ENCODE measurements at places on chromosomes 7 and 10.

- no peak for DNase-seq
Measured at GRCh38 chr10:31095677-31096560, 64.3 kb upstream of the ZNF438 start.

GRCh38 chr7:87380905-87381304 is 35.4 kb downstream of the CROT start:
- no peak for DNase-seq

DNA sequence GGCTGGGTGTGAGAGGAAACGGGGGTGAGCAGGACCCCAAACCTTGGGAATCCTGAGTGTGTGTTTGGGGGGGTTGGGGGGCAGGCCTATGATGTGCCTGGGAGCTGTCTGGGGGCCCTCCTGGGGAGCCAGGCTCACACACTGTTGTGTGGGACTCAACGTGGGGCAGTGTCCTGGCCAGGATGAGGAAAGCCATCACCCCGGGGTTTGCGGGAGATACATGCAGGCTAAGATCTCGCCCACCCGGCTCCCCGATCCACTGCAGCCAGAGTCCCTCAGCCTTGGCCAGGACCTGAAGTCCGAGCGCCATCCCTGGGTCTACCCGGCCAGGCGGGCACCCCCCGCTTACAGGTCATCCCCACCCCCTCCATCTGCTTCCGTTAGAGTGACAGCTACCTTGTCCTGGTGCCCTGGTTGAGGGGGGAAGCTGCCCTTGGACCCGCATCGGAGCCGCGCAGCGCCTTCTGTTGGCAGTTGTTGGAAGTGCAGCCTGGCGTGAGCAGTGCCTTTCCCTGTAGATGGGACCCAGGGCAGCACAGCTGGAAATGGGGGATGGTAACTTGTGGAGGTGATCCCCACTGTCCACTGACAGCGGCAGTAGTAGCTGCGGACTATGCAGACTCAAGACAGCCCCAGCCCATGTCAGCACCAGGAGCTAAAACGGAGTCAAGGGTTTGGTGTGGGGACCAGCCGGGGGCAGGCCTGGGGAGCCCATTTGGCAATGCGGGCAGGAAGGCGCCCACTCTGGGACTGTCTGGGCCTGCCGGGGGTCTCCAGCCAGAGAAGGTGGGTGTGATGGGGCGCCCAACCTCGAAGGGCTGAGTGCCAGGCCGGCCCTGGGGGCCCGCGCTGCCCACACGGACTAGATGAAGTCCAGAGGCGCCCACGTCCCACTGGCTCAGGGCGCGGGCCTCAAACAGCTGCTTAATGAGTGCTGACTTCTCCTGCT is 885.6 kb upstream of the ZNF722 start:
- no peak for DNase-seq

DNA sequence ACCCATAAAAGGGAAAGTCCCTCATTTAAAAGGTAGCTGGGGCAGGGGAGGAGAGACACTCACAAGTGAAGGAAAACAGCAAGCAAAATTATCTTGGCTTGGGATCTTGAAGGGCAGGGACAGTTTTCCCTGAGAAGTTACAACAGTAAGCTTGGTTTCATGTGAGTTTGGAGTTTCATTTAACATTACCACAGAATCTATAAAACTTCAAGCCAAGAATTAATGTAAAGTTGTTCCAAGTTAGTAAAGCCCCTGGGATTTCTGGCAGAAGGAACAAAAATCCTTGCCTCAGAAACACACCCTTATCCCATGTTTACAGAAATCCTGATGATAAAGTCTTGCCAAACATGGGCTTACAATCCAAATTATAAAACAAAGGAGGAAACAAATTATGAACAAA is 19.2 kb downstream of the CRPPA start:
- DNase-seq, result no peak

DNA sequence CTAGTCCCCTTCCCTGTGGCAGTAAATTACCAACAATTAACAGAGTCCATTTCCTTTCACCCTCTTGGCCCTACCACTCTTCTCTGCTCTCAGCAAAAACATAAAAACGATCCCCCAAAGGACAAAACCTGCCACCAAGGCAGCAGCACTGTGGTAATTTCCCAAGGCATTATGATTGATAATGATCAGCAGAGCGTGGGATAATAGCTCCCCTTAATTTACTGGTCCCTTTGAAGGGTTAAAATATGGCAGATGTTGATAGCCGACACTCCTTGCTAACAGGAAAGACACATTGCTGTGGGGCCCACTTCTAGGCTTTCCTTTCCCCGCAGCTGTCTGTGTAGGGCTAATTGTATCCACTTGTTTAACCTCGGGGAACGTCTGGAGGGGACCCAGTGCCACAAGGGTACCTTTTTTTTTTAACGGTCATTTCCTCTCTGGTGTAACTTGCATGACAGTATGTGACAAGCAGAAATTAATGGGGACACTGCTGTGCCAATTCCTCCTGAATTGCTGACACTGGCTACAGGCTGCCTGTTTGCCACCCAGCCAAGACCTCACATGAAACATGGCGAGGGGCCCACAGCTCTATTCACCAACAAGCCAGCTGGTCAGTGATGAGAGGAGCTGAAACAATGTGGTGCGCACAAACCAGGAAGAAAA is 81.3 kb downstream of the CDK6 start:
- no peak for DNase-seq

DNA sequence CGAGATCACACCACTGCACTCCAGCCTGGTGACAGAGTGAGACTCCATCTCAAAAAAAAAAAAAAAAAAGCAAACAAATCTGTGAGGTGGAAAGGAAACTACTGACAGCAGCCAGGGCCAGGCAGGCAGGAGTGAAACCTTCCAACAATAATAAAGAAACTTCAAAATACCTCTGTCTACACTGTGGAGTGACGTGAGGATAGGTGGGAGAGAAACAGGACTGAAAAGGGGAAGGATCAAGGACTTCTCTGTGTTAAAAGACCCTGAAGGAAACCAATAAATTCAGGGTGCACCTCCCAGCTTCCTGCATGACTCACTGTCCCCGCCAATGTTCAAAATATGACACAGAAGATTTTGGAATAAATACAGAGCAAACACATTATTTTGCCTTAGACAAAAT is 82.9 kb downstream of the KIAA1549 start:
- no peak for DNase-seq

DNA sequence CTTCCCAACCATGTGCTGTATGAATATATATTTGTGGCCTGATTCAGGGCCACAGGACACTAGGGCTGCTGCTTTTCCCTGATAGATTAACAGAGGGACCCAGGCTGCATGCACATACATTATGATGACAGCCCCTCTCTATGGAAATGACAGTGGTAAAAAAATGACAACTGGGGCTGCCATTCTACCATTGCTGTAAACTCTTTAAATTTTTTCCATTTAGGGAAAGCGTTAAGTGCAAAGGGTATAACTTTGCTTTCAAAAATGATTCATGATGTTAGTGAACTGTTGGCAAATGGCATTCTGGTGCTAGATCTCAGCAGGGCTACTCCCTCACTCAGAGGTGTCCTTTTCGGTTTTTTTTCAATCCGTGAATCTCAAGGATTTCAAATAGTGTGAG is 4.2 kb downstream of the CTBP2 start:
- no peak for DNase-seq

DNA sequence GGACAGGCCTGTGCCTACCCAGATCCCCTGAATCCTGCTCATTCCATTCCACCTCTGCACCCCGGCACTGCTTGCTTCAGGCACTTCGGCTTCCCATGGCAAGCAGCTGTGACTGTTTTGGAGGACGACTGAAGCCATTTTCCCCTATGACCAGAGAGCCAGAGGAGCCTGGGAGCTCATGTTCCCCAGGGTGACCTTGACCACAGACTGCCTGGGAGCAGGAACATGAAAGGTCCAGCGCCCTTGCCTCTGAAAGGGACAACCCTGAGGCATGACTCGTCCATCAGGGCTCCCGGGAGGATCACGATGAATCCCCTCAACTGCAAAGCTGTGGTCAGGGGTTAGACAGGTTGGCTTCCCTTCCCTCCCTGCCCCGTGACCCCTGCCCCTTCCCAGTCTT is 16.7 kb upstream of the HMX3 start:
- no peak for DNase-seq

DNA sequence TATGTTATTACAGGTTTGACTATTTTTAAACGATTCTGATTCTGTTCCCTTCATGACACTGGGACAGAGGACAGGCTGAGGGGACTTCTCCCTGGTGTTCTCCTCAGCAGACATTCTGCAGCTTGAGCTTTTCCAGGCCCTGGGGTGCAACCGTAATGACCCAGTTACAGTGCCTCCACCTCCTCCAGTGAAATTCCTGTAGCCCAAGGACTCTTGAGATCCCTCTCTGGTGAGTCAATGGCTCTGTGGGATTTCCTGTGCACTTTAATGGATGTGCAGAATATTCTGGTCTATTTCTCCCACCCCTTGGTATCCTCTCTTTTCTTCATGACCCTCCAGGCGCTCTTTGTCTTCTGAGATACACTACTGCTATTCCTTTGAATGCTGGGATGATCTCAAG is 319.3 kb downstream of the INHBA start:
- no peak for DNase-seq

DNA sequence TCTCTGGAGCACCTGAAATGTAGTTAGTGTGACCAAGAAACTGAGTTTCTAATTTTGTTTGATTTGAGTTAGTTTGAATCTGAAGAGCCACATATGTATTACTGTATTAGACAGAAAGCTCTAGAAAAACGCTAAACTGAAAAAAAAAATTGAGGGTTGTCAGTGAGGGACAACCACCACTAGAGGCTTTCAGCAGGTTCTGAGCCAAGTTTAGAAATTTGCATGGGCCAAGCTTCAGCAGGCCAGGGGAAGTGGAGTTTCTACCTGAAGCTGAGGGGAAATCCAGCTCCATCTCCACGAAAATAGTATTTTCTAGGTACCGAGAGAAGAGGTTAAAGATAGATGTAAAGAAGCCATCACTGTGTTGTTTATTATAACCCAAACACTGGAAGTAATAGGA is 77.9 kb upstream of the PLXNA4 start:
- DNase-seq, result peak; percentile 8

- DNase-seq, result no peak
Measured at GRCh38 chr10:26931223-26931622, 70.5 kb upstream of the ABI1 start.

GRCh38 chr10:97538411-97538810 is 34.2 kb upstream of the ANKRD2 start:
- peak; percentile 52 for DNase-seq

GRCh38 chr7:149292462-149292823 is 30.4 kb downstream of the ZNF783 start:
- no peak for DNase-seq

DNA sequence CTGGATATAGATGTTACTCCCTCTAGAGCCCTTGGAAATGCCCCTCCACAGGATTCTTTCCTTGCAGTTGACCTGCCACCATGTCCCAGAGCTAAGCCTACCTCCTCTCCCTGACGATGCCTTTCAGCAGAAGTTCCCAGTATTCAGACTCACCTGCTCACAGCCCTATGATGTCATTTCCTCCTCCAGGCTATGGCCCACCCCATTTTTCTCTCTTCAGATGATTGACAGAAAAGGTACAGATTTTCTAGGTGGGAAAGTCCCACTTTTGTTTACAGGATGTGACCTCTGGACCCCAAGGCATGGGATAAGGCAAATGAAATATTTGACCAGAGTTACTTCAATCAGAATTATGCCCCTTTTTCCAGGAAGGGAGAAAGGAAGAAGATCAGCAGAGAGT is 280.2 kb upstream of the PHYHIPL start:
- no peak for DNase-seq

DNA sequence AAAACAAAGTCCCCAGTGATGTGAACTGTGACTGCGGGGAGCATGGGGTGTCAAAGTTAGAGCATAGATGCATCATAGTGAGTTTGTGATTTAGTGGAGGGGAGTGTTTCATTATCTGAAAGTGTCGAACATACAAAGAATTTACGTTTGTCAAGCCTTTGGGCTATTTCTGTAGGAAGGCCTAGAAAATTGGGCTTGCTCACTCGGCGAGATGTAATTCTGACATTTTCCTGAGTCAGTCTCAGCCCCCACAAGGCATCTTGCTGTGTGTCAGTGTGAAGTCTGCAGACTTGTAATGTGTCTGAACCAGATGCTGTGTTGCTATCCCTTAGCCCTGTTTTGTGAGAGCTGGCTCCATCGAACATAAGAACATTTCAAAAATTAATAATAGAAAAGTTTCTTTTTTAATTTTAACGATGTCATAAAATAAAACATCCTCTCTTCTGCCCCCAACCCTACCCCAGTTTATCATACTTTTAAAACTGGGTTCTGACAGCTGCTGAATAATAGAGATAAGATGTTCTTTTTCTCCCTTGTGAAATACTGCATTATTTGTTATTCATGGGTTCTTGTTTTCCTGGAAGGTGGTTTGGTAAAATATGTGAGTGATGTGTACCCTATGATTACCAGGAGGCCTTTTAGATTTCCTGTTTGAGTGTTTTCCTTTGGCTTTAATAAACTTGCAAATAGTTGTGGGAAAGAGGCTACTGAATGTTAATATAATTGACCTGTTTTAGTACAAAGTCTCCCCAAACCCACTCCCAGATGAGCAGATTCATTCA is 207.4 kb downstream of the GPR158 start:
- DNase-seq, result no peak

DNA sequence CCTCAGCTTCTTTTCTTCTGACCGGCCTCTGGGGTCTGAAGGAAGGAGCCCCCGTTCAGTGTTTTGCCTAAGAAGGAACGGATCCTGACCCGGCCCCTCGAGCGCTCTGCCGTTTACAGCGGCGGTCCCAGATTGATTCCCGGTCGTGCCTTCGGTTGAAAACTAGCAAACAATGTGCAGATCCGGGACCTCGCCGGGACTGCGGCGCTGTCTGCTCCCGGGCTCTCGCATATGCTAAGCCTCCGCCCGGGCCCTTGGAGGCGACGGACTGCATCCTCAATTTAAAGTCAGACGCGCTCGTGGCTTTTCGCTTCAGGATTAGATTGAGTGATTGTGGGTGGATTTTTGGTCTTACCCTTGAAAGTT is 559 bp downstream of the DBF4 start:
- DNase-seq, result peak; percentile 33

GRCh38 chr7:107152011-107152410 is 16.8 kb upstream of the HBP1 start:
- DNase-seq, result no peak

- DNase-seq, result no peak
Measured at GRCh38 chr7:10300577-10300976, 673.1 kb upstream of the PHF14 start.

GRCh38 chr7:131774419-131775220 is 218.2 kb upstream of the PODXL start:
- DNase-seq, result no peak

GRCh38 chr7:34806831-34807230 is 148.8 kb downstream of the NPSR1 start:
- no peak for DNase-seq

- no peak for DNase-seq
Measured at GRCh38 chr7:21357151-21358097, 70.5 kb upstream of the SP4 start.

DNA sequence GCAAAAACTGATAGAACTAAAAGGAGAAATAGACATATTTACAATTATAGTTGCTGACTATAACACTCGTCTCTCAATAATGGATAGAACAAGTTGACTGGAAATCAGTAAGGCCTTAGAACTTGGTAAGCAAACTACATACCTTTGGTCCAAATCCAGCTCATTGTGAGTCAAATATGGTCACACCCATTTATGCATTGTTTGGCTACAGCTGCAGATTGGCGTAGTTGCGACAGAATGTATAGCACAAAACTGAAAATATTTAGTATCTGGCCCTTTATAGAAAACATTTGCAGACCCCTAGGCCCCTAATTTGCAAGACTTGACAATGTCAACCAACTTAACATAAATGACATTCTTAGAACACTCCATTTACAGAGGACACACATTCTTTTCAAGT is 103.6 kb upstream of the EGR2 start:
- DNase-seq, result no peak
